ENCODE measurements at places on chromosomes 6 and 20. TPM values are rescaled to one million over a fixed set of nuclear protein-coding genes. Genes with fewer than 3 reads are reported as not detected.
A peak's percentile ranks its signal among the peaks of the same experiment; 100 is the strongest.

The TREM2 gene
- 1.6 TPM for total RNA-seq

The CALHM4 gene
- total RNA-seq, result not detected

The CABLES2 gene
- total RNA-seq, result 6.9 TPM

The ASIP gene
- not detected for total RNA-seq

GRCh38 chr6:22099231-22099630 lies 197.6 kb downstream of the PRL start:
- no peak overlapping the region for H3K27ac ChIP-seq
- no peaks in the 10 kb centered on the region for H3K36me3 ChIP-seq
- no peak overlapping the region for H3K4me3 ChIP-seq
- no peaks in the 10 kb centered on the region for H3K27me3 ChIP-seq
- no peaks in the 10 kb centered on the region for H3K4me1 ChIP-seq

DNA sequence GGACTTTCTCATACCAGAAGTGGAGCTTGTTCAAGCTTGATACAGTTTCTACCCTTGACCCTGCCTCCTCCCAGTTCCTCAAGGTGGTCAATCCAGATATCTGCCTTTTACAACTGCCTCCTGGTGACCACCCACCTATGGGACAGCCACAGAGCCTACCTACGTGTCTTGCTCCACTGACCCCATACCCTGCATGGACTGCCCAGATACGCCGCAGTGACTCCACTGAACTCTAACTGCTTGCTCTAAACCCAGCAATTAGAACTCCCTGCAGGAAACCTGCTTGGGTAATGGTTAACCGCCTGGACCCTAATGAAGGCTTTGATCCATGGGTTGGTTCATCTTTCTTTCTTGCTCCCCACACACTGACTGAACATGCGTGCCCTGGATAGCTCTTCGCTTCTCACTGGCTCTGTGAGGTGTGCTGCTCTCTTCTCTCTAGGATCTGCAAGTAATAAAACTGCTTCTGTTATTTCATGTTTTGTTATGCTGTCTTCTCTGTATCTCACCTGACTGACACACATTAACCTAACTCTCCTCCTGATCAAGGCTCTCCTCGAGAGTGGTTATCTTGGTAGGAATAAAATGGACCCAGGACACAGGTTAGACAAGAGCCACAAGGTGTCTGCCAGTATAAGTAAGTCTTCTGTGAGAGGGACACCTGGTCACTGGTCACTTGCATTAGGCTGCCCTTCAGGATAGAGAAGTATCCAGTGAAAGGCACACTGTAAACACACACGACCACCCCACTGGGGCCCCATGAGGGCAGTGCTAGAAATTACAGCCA lies 79.2 kb downstream of the CHD6 start:
- peaks cover 7% of the 10 kb centered on the region for H3K4me1 ChIP-seq
- no peak overlapping the region for H3K4me3 ChIP-seq
- no peak overlapping the region for H3K27ac ChIP-seq

- H3K36me3 ChIP-seq, result no peaks in the 10 kb centered on the region
- H3K27me3 ChIP-seq, result no peaks in the 10 kb centered on the region
- no peak overlapping the region for H3K4me3 ChIP-seq
- DNase-seq, result no peak
Measured at GRCh38 chr6:101878554-101879276, 485.2 kb downstream of the GRIK2 start.

DNA sequence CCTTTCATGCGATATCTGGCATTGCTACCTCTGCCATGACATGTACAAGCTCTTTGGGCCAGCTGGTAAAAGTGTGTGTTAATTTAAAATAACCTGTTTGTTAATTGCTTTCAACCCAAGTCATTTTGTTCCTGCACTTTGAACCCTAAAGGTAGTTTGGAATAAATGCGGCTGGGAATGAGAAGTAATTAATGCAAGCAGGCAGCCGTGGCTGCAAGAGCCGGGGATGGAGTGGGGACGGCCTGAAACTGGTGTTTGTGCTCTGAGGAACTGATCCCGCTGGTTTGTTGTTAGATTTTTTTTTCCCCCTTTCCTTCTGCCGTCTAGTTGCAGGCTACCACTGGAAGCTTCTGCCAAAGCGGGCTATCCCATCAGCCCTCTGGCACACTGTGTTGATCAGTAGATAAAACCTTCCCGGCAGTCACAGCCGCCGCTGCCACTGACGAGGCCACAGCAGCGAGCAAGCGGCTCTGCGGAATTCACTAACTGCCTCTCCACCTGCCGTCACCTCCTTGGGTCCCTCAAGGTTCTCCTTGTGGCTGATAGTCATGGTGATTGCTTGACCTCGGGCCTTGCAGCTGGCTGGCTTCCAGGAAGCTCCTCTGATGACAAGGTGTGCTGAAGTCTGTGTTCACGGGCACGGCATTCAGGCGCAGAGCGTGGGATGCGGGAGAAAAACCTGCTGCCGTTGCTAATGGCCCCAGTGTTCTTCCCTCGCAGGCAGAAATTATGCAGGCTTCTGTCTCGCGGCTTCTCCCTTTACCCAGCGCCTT lies 315.9 kb downstream of the TFAP2A start:
- H3K27me3 ChIP-seq, result no peaks in the 10 kb centered on the region
- no peak for DNase-seq
- no peaks in the 10 kb centered on the region for H3K36me3 ChIP-seq
- H3K4me1 ChIP-seq, result no peaks in the 10 kb centered on the region

DNA sequence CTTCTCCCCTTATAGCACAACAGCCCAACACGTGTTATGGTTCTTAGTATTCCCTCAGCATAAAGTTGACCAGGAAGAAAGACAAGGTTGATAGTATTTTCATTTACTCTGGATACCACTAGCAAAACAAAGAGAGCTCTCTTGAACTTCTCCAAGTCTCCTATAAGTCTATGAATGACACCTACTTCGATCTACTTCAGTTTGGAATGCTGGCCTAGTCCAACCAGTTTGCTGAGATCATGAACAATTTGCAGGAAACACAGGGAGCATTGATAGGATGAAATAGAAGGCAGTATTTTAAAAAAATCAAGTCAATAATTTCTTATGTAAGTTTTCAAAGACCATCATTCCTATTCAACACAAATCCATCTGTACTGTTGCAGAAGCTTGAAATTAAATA lies 93.6 kb downstream of the GJA10 start:
- H3K27ac ChIP-seq, result no peak overlapping the region
- H3K4me3 ChIP-seq, result no peak overlapping the region
- no peak for DNase-seq
- no peaks in the 10 kb centered on the region for H3K27me3 ChIP-seq

GRCh38 chr6:163941624-163941976 lies 527.1 kb downstream of the QKI start:
- no peaks in the 10 kb centered on the region for H3K27me3 ChIP-seq
- H3K4me3 ChIP-seq, result no peak overlapping the region
- no peak overlapping the region for H3K27ac ChIP-seq
- DNase-seq, result no peak

- DNase-seq, result peak; percentile 55
- peaks cover 3% of the 10 kb centered on the region for H3K4me1 ChIP-seq
- no peaks in the 10 kb centered on the region for H3K36me3 ChIP-seq
- no peak overlapping the region for H3K27ac ChIP-seq
- H3K4me3 ChIP-seq, result no peak overlapping the region
- no peaks in the 10 kb centered on the region for H3K27me3 ChIP-seq
Measured at GRCh38 chr6:105875974-105876640, 210.0 kb upstream of the PRDM1 start.

GRCh38 chr6:20479060-20479459 lies 55.2 kb upstream of the CDKAL1 start:
- no peaks in the 10 kb centered on the region for H3K27me3 ChIP-seq
- H3K36me3 ChIP-seq, result peaks cover 7% of the 10 kb centered on the region
- no peak overlapping the region for H3K4me3 ChIP-seq
- H3K27ac ChIP-seq, result no peak overlapping the region
- no peaks in the 10 kb centered on the region for H3K4me1 ChIP-seq

GRCh38 chr6:111692327-111693164 lies 86.9 kb upstream of the TRAF3IP2 start:
- H3K27ac ChIP-seq, result no peak overlapping the region
- H3K36me3 ChIP-seq, result peaks cover 11% of the 10 kb centered on the region
- no peaks in the 10 kb centered on the region for H3K27me3 ChIP-seq

DNA sequence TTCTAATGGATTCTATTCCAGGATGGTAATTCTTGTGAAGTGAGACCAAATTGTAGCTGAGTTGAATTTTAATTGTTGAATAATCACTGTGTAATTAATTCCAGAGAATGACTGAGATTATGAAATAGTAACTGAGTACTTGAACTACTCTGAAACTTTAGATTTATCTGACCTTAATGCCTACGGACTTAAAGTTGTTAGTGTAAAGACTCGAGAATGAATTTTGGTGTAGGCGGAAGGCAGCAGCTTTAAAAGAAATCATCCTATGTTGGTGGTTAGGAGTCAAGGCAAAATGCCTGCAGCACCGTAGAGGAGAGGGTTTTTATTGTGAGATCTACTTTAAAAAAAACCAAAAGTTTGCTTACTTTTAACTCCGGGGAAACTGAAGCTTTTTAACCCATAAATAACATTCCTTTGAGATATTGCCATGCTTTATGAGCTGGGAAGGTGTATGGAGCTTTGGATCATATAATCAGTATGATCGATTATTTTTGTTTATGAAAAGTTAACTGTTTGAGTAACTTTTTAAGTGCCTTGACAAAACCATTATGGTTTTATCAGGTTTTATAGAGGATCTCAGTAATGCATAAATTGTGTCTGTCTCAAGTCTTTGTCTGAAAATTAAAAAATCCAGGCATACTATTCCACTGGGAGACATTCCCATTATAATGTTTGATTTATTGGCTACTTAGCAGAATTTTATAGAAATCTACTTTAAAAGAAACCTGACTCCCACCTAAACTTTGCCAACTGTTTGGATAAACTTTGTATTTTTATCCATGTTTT lies 46.1 kb downstream of the MYO6 start:
- no peak for DNase-seq
- H3K27ac ChIP-seq, result no peak overlapping the region
- no peak overlapping the region for H3K4me3 ChIP-seq
- H3K36me3 ChIP-seq, result no peaks in the 10 kb centered on the region
- H3K4me1 ChIP-seq, result peaks cover 12% of the 10 kb centered on the region

Measured in esophagus muscularis mucosa (tissue), 4 donors.